ENCODE measurements at places on chromosomes 5 and 9.

DNA sequence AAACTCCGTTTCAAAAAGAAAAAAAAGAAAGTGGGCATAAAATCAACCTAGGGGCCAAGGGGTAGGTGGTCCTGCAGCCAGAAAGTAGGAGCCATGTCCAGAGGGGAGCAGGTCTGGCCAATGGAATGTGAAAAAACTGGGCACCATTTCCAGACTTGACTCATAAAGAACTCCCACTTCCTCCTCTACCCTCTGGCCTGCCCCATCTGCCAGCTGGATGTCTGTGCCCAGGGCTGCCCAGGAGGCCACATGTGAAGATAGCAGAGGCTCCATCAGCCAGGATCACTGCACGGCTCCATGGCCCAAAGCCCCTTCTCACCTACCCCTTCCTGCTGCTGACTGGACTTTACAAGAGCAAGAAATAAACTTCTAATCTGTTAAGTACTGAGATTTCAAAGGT lies 42.1 kb upstream of the EEIG1 start:
- DNase-seq: no peak

- DNase-seq: no peak
Observed at GRCh38 chr9:129253803-129254381, 75.8 kb upstream of the IER5L start.

- no peak for DNase-seq
Observed at GRCh38 chr5:99248066-99248465, 319.3 kb upstream of the CHD1 start.

- DNase-seq: no peak
Observed at GRCh38 chr5:138271281-138271680, 3.1 kb downstream of the GFRA3 start.

- no peak for DNase-seq
Observed at GRCh38 chr9:120307599-120307998, 272.4 kb downstream of the CDK5RAP2 start.

DNA sequence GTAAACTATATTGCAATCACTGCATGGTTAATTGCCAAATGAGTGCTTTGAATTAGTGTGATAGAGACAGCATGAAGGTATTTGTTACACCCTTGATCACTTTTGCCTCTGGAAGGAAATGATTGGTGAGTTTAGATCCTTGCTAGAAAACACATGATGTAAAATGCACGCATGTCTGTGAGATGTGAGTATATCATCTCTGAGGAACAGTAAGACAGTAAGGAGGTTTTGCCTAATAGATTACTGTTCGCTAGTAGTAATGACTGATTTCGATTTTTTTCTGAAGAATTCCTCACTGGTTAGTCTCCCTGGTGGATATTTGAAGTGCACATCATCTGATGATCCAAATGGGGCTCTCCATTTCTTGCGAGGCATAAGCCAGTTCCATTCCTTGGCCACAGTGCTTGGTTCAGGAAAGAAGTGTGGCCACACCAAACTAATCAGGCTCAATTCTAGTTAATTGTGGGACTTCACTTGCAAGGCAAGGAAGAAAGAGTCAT lies 156.4 kb upstream of the ADRA1B start:
- DNase-seq: no peak

- no peak for DNase-seq
Observed at GRCh38 chr9:76927540-76928240, 21.8 kb upstream of the PRUNE2 start.

DNA sequence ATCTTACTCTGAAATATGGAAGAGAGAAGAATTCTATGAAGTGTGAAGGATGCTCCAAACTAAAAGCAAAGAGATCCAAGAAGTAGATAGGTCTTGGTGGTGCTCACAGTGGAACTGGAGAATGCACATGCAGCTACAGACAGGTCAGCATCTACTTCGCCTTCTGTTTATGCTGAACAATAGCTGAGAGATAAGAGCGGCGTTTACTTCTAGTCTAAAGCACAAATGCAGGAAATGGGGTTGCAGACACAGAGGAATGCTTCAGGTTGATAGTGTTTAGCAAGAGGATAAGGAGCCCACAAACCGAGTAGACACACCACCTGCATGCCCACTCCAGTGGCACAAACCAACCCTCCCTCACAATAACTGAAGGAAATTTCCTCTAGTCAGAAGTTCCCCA lies 180.0 kb upstream of the RGMB start:
- DNase-seq: no peak

DNA sequence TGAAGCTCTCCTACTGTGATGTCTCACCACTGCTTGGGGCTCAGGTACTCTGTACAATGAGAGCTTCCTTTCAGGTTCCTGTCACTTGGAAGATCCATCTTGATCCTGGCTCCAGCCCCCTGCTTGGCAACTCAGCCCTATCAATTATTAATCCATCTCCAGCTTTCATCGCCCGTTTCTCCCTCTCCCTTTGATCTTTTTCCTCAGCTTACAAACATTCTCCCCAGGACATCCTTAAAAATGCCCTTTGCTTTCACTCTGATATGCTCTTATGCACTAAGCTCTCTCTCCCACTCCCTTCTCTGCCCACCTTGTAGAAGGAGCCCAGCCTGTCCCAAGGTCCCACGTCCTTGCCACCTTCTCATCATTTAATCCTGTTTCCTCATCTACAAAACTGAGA lies 109.0 kb downstream of the FRMD3 start:
- DNase-seq: no peak

GRCh38 chr9:1117439-1117838 lies 67.3 kb downstream of the DMRT2 start:
- DNase-seq: no peak

DNA sequence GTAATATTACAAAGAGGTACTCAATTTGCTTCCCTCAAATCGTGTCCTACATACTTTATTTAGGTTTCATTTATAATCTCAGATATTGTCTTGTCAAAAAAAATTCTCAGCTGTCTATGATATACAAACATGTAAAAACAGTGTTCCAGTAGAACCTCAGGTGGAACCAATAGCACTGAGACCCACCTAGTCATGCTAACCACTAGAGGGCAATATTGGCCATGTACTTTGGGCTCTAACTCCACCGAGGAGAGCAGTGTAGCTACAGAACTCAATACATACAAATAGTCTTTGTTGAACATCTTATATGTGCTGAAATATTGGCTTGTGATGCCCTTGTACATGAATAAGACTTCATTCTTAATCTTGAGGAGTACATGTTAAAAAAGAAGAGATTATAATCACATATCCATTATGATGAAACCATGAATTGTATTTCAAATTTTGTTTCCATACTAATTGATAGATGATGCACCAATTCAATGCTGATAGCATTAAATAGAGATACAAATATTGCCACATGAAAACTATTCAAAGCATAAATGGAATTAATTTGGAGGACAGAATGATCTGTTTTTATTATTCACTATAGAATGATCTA lies 71.2 kb upstream of the CNTLN start:
- no peak for DNase-seq

- no peak for DNase-seq
Observed at GRCh38 chr9:2494562-2494961, 127.0 kb upstream of the VLDLR start.

GRCh38 chr5:115624994-115625393 lies 842 bp downstream of the TMED7 start:
- no peak for DNase-seq

- no peak for DNase-seq
Observed at GRCh38 chr9:127883959-127884358, 6.5 kb upstream of the AK1 start.

DNA sequence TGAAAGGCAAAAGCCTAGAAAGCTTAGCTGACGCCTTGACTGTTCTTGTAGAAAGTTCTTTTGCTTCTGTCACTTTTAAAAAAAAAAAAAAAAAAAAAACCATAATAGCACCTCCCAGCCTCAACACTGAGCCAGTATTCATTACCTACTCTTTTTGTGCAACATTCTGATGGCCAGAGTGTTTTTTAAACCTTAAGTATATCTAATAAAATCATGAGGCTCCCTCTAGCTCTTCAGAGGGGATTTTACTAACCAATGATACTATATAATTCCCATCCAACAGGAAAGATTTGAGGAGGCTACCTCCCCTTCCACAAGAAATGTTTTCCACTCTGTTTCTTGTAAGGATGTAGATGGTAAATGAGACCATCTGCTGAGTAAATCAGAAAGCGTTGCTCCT lies 3.9 kb downstream of the BNC2 start:
- DNase-seq: no peak

DNA sequence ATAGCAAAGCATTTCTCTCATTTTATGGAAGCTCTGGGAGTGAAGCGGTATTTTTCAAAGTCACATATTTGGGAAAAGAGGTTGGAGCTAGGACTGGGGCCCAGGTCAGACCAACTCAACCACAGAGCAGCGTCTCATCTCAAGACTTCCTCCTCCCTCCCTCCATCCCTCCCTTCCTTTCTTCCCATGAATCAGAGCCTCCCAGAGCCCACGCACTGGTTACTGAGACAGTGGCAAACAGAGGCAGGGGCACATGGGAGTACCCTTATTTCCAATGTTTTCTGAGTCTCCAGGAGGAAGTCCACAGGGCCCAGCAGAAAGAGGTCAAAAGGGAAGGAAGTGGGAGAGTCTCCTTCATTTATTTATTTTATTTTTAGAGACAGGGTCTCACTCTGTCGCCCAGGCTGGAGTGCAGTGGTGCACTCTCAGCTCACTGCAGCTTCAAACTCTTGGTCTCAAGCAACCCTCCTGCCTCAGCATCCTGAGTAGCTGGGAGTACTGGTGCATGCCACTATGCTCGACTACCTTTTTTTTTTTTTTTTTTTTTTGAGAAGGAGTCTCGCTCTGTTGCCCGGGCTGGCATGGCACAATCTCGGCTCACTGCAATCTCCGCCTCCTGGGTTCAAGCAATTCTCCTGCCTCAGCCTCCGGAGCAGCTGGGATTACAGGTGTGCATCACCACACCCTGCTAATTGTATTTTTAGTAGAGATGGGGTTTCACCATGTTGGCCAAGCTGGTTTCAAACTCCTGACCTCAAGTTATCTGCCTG lies 52.5 kb upstream of the CDKN2AIPNL start:
- no peak for DNase-seq

DNA sequence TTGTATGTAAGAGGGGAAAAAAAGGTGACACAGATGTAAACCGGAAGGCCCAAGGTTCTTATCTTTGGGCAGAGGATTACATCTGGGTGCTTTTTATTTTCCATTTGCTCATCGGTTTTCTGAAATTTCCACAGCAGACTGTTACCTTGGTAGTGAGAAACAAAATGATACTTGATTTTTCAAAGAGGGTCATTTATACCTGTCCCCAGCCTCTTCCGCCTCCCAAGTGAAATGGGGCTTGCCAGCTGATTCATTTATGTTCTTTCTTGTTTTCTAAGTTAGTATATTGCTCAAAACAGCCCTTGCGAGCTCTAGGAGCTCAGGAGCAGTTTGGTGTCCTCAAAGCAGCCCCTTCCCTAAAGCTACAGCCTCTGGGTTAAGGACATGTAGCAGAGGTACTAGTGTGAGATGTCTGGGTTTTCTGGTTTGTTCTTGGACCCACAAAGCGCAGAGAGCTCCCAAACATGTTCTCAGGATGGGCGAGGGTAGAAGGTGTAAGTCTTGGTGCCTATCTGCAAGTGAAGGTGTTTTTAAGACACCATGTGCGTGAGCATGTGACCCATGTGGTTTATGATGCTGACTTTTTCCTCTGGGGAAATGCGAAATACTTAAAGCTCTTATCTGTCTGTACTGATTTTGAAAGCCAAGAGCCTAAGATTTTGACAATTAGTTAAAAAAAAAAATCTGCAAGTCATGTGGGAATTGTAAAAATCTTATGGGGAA lies 38.3 kb downstream of the DAPK1 start:
- DNase-seq: peak; percentile 30

DNA sequence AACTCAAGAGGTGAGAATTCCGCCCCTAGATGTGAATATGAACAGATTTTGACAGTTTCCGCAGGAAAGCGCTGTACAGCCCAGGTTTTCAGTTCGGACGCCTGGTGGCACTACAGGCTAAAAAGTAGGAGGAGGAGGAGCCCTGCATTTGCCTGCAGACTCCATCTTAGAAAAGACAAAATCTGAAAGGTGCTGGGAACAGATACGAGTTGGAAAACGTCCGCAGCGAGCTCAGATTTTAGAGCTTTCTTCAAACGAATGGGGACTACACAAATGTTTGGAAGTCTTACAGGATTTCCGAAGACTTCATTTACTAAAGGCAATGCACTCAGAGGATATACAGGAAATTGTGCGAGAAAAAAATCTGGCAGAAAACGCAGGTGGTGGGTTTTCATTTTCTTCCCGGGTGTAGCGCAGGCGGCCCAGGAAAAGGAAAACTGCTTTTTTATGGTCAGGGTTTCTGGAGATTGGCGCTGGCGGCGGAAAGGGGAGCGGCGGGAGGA lies 9.9 kb upstream of the PCDHB2 start:
- DNase-seq: peak; percentile 7

DNA sequence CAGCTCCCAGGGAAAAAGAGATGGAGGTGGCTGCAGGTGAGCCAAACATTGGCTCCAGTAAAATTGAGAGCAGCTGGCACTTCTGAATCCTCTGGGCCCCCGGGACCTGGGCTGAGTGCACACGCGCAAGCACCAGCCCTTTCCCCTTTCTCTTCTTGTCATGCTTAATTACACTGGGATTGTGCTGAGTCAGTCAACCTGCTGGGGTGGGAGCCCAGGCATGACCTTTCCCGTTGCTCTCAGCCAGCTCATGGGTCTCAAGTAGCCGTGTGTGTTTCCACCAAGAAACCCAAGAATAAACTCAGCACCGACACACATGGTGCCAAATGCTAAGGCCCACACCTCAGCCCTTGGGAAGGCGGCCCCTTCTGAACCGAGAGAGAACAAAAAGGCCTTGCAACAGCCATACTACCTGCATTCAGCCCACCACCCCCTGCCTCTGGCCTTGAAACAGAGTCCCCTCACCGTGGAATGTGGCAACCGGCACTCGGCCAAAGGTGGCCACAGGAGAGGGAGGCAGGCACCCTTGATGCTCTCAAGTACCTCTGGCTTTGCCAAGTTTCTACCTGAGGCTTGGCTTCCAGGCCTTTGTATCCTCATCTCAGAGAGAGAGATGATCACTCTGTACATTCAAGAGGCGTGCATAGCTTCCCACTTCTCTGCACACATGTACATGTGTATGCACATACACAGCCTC lies 28.1 kb downstream of the SLIT3 start:
- DNase-seq: no peak

DNA sequence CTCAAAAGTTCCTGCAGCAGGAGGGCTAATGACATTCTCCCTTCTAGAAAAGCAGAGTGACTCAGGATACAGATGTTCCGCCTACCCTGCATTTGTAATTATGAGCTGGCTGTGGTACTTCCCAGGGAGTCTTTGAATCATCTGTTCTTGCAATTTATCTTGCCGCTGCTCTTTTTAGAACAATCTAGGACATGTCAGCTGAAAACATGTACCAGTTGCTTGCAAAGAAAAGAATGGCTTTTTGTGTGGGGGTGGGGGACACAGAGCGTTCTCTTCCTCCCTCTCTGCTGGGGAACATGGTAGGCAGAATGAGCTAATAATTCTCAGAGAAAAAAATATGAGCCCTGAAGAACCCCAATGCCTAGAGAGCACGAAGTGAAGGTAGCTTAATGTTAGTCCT lies 51.7 kb upstream of the TUT7 start:
- peak; percentile 11 for DNase-seq

GRCh38 chr5:78574131-78574673 lies 74.4 kb downstream of the LHFPL2 start:
- DNase-seq: no peak
